ENCODE measurements at places on chromosomes 7 and 10. TPM values are rescaled to one million over a fixed set of nuclear protein-coding genes. Genes with fewer than 3 reads are reported as not detected.

Gene HOXA3
- total RNA-seq: 9.3 TPM

Gene SLC13A1
- not detected for total RNA-seq

Gene GIMAP8
- 12.9 TPM for total RNA-seq

Gene SKIDA1
- total RNA-seq: 1.2 TPM

Gene MOGAT3
- total RNA-seq: not detected

Gene IFIT1B
- 1.1 TPM for total RNA-seq

Gene COL13A1
- total RNA-seq: 0.48 TPM

Data from posterior vena cava (tissue), 2 donors.